Natural killer cell treated with Interleukin-12 subunit alpha and Interleukin-12 subunit beta and Interleukin-15 and Interleukin-18, amount 100 ng/mL, for 72 hours (primary cell): ENCODE measurements at places on chromosomes 5 and 9. TPM values are rescaled to one million over a fixed set of nuclear protein-coding genes. Genes with fewer than 3 reads are reported as not detected.

GRCh38 chr9:23811633-23812032 lies 14.4 kb downstream of the ELAVL2 start:
- DNase-seq = no peak

DNA sequence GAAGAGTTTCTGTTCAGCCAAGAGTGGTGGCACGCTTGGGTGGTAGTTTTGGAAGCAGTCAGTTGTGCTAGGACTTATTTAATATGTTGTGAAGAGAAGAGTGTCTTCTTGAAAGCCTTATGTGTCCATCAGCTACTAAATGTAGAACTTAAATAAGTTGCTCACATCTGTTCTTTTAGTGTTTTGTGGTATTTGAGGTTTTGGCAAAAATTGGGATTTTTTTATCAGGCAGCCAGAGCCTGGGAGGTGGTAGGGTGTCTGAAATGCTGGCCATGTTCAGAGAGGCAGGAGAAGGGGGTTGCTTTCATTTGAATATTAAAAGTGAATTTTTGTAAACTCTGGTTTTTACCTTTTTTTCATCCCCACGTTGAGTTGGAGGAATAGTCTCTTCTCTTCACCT lies 24.2 kb upstream of the ZBTB34 start:
- DNase-seq = no peak

DNA sequence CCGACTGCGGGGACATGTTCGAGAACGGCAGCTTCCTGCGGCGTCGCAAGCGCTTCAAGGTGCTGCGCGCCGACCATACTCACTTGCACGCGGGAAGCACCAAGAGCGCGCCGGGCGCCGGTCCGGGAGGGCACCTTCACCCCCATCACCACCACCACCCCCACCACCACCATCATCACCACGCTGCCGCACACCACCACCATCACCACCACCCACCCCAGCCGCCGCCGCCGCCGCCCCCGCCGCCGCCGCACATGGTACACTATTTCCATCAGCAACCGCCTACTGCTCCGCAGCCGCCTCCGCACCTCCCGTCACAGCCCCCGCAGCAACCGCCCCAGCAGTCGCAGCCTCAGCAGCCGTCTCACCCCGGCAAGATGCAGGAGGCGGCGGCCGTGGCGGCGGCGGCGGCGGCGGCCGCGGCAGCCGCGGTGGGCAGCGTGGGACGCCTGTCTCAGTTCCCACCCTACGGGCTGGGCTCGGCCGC lies 514 bp downstream of the FOXB2 start:
- DNase-seq = no peak

DNA sequence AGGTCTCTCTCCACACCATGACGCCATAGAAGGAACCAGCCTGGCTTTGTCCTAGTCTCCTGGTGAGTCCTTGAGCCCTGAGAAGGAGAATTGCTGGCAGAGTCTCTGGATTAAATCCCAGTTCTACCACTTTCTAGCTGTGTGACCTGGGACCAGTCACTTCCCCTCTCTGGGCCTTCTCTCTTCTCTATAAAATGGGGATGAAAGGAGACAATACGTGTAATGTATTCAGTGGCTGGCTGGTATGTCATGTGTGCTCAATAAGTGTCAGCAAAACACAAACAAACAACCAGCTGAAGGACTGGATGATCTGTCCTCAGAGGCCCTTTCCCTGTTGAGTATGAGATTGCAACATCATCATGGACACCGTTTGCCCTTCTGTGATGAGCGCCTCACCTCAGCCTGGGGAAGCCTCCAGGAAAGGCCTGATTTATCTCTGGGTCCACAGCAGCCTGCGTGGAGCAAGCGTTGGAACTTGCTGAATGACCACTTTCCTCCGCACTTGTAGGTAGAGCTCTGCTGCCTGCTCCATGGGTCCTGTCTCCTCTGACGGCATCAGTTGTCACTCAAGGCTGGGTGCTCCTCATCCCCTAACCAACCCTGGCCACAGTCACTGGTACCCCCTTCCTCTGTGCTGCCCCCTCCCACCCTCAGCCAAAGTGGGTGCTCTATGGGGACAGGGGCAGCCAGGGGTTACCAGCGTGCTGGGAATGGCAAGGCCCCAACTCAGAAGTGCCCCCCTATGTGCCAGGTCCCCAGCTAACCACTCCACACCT lies 3.6 kb upstream of the NR5A1 start:
- no peak for DNase-seq

GRCh38 chr5:75338408-75338807 lies 1.4 kb downstream of the HMGCR start:
- DNase-seq = no peak

GRCh38 chr9:13975611-13976290 lies 338.2 kb downstream of the NFIB start:
- no peak for DNase-seq

Gene CAVIN4
- total RNA-seq = 0.31 TPM

Gene F2RL2
- total RNA-seq = not detected

Gene CDH10
- not detected for total RNA-seq
